GM06990 (cell line): ENCODE measurements at places on chromosomes 4 and X.
A peak's percentile ranks its signal among the peaks of the same experiment; 100 is the strongest.

- no peak for DNase-seq
Measured at GRCh38 chrX:21863241-21863640, 7.5 kb downstream of the YY2 start.

GRCh38 chrX:41334363-41335197 is 618 bp downstream of the DDX3X start:
- peak; percentile 93 for DNase-seq

- DNase-seq: peak; percentile 29
Measured at GRCh38 chrX:56986138-56986537, 9.2 kb downstream of the SPIN3 start.

GRCh38 chr4:80184825-80185756 is 12.2 kb upstream of the PRDM8 start:
- no peak for DNase-seq

- no peak for DNase-seq
Measured at GRCh38 chr4:1792158-1792831, 798 bp upstream of the FGFR3 start.

GRCh38 chrX:124348885-124349453 is 2.6 kb downstream of the SH2D1A start:
- DNase-seq: no peak

- DNase-seq: no peak
Measured at GRCh38 chr4:165872461-165873297, at the start of gene TLL1. Gene TLL1 (plus strand): TSS chr4:165873237. CDS start chr4:165873905, 668 bp downstream.

- DNase-seq: no peak
Measured at GRCh38 chr4:74032064-74032463, 6.4 kb downstream of the CXCL3 start.
